Fibroblast of lung (primary cell): ENCODE measurements at places on chromosomes 1 and 21.
A peak's percentile ranks its signal among the peaks of the same experiment; 100 is the strongest.

DNA sequence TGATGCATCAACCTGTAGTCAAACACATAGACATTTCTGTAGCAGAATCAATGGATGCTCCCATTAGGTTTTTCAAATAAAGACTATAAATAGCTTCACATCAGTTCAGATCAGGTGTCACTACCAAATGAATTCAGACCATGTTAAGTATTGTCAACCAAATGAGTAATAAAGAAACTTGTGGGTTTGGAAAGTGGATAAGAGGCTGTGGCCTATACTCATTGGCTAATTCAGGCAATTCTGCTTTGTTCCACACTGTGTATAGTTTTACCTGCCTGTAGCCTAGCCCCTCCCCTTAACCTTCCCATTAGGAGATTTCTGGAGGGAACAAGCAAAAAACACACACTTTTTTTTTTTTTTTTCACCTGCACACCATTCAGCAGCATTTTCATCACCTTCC is 321.2 kb downstream of the HLX start:
- no peak for DNase-seq

GRCh38 chr1:70990469-70991253 is 57.0 kb downstream of the PTGER3 start:
- no peak for DNase-seq

DNA sequence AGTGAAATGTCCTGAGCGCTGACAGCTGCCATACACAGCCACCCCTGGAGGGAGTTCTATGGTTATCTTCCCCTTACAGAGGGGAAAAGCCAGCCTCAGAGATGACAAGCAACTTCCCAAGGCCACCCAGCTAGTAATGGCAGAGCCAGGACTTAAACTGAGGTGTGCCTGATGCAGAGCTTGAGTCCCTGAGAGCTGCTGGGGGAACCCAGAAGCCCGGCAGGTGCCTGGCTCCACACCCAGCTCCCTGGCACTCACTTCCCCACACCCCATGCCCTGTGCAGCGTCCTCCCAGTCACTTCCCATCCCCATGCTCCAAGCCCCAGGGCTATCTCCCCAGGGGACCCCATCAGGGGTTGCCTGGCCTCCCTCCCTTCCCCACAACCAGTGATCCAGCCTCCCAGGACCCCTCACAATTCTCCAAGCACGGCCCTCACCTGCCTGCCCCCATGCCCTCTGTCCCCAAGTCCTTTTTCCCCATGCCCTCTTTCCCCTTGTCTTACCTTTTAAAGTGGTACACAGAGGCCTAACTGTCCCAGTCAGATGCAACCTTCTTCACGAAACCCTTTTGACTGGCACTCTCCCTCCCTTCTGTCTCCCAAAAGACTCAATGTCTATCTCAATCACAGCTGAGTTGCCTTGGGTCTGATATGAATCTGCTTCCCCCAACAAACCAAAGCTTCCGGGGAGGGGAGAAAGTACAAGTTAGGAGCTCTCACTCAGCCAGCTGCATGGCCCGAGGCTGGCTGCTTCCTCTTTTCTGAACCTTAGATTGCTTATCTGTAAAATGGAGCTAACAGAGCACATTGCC is 39.8 kb upstream of the LRP8 start:
- no peak for DNase-seq

DNA sequence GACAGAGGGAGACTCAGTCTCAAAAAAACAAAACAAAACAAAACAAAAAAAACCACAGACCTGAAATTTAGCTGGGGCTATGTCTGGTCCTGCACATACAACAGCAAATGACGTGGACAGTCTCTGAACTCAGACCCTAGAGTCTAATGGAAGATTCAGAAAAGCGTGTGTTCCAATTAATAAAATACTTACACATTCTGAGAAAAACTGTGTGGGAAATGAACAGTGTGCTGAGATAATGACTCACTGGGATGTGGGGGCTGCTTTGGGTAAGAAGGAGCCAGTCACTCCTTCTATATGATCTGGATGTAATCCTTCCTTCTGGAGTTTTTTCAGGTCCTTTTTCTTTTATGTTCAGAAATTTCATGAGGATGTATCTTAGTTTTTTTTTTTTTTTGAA is 29.4 kb downstream of the CLDN14 start:
- no peak for DNase-seq

DNA sequence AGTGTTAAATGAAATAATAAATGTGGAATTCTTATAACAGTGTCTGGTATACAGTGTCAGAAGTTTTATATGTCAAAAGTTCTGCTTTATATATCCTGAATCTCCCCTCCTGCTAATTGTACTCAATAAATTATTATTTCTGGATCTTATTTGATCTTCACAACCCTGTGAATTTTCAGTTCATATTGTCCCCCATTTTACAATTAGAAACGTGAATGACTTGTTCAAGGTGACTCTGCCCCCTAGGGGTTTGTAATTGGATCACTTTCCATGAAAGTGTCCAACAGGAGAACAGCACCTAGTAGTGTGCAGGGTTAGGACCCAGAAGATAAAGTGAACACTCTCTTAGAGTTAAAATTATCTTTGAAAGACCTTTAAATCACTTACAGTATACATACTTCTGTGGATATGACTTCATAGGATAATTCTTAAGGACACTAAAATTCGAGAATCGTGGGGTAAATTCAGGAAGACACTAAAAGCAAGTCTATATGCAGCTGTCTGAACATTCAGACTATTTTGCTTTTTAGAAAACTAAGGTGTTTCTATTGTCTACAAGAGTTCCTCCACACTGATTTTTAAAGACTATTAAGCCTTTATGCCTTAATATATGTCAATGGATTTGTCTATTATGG is 4.5 kb upstream of the DDR2 start:
- DNase-seq: peak; percentile 68
